ENCODE measurements at places on chromosomes 2 and 18.
A peak's percentile ranks its signal among the peaks of the same experiment; 100 is the strongest.

DNA sequence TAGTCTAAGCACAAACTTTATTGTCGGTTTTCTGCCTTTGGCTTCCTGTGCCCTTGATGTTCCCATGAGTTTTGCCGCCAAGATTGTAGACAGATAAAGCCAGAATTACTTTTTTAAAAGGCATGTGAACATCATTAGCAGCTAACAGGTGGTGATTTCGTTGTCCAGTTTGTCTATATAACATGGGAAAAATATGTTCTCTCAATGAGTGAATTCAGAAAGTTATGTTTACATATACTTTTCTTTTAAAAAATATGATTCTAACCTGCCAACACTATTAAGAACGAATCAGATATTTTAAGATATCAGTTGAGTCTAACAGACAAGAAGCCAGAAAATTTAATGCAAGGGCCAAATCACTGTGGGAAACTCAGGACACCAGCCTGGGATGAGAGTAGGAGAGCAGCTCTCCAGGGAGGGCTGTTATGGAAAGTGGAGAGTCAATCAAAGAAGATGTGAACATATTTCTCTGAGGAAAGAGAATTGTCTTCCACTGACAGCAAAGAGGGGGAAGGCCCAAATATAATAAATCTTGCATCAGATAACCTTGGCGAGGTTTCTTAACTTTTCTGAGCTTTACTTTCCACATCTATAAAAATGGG, 311.3 kb downstream of the ARHGAP15 start:
- DNase-seq: no peak

- DNase-seq: no peak
Measured at GRCh38 chr2:167702227-167702626, 545.2 kb downstream of the STK39 start.

DNA sequence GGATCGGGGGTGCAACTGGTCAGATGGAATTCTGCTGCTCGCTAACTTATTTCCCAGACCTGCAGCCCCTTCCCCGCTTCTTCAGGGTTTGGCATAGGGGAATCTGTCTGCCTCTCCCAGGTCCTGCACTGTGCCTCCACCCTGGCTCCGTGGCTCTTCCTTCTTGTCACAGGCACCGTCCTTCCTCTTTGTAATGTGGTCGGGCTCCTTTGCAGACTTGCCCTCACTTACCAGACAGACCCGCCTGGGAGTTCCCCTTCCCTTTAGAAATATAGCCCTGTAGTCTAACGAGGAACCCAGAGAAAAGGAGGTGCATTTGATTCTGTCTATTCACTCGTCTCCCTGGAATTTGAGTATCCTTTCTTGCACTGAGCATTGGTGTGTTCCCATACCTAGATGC, 63.9 kb upstream of the PAX8 start:
- DNase-seq: no peak

DNA sequence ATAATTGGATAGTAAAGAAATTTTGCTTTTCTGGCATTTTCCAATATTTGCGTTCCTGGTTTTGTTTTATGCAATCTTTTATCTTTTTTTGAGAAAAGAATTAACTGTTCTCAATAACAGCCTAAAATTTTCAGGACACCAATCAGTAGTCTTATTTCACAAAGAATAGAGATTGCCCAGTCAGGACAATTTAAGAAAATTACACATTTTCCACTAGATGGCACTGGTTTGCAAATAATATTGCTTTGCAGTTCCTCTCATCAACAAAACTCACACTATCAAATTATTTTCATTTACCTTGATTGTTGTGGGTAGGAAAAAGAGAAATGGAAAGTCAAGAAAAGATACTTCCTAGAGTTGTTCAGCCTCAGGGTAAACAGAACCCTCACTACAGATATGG, 2.4 kb upstream of the RBM45 start:
- no peak for DNase-seq

DNA sequence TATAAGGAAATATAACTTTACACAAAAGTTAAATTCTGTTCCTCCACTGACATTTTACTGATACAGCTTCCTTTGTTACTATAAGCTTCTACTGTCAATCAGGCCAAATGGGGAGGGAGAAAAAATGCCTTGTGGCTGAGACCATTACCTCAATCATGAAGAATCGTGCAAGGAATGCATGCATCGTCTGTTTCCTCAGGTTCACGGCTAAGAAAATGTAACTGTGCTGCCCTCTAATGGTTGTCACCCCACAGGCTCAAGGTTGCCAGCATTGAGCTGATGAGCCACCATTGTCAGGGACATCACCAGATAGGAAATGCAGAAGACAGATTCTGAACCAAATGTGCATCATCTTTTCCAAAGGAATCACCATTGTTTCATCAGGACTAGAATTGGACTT, 426.9 kb downstream of the CDH2 start:
- no peak for DNase-seq

GRCh38 chr2:137172162-137172561, 406.8 kb downstream of the THSD7B start:
- no peak for DNase-seq

GRCh38 chr2:7071916-7072556, 154.8 kb downstream of the RNF144A start:
- DNase-seq: no peak

GRCh38 chr2:38233231-38233983, 143.7 kb downstream of the ATL2 start:
- no peak for DNase-seq

DNA sequence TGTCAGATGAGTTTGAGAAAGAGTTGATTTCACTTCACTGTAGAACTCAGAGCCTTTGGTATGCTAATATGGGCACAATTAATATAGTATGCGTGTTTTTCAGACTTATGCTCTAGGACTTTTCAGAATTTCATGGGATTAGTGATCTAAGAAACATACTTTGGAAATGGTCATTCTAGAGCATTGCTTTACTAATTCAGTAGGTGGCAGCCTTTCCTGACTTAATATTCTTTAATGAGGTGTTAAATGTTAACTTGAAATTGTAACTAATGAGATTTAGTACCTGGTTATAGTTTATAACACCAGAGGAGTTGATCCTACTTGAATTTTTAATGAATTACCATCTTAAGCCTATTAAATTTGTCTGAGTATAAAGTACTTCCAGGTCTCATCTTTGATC, 28.4 kb downstream of the ACTR2 start:
- no peak for DNase-seq

DNA sequence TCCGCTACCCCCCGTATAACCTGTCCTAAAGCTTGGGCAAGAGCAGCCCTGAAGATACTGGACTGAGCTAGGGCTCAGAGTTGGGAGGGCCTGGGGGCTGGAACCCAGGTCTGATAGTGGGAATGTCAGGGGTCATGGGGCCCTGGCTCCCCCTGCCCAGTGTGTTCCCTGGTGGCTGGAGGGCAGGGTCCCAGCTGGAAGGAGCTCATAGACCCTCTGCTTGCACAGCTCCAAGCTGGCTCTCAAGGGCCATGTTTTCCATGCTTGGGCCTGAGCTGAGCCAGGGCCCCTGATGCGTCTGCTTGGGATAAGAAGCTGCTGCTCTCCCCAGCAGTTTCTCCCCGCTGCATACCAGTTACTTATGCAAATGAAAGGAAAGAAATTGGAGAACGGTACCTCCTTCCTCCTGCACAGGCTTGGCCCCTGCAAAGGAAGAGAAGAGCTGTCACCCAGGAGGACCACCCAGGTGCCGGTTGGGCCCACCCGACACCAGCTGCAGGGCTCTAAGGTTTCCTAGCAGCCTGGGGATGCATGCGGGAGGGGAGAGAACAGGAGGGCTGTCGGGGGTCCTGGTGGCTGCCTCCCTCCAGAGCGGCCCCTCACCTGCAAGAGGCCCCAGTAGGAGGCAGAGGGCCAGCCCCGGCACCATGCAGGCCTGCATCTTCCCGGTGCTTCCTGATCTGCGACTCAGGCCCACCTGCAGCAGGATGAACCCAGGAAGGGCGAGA, 628 bp downstream of the OTOS start:
- DNase-seq: no peak

- DNase-seq: no peak
Measured at GRCh38 chr2:126739141-126739540, 83.2 kb downstream of the GYPC start.

- no peak for DNase-seq
Measured at GRCh38 chr2:98295275-98295674, 51.0 kb upstream of the CNGA3 start.

DNA sequence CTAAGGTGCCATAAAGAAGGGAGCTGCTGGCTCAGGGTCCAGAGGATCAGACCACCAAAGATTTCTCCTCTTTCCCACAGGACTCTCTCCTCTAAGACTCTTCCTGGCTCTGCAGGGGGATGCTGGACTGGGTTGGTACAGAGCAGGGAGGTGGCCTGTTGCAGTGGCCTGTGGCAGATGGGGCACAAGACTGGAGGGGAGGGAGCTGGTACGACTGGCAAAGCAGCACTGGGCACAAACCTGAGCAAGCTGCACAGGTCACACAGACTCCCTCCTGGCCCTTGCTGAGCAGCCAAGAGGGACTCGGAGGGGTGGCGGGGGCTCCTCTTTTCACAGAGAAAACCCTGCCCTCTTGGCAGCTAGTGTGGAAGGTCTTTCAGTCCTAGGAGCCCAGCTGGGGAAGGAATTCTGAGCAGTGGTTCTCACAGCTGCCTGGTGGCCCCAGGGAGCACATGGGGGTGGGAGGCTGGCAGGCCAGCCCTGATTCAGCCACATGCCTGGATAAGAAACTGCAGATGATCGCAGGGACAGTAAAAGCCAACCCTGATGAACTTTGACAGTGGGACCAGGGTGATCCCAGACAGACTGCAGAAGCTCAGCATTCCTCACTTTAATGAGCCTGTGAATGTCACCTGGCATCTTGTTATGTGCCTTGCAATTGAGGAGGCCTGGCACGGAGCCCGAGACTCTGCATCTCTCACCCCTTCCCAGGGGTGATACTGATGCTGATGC, 32.5 kb upstream of the ACAA2 start:
- no peak for DNase-seq

- DNase-seq: no peak
Measured at GRCh38 chr2:61011678-61012077, 5.8 kb upstream of the PEX13 start.

DNA sequence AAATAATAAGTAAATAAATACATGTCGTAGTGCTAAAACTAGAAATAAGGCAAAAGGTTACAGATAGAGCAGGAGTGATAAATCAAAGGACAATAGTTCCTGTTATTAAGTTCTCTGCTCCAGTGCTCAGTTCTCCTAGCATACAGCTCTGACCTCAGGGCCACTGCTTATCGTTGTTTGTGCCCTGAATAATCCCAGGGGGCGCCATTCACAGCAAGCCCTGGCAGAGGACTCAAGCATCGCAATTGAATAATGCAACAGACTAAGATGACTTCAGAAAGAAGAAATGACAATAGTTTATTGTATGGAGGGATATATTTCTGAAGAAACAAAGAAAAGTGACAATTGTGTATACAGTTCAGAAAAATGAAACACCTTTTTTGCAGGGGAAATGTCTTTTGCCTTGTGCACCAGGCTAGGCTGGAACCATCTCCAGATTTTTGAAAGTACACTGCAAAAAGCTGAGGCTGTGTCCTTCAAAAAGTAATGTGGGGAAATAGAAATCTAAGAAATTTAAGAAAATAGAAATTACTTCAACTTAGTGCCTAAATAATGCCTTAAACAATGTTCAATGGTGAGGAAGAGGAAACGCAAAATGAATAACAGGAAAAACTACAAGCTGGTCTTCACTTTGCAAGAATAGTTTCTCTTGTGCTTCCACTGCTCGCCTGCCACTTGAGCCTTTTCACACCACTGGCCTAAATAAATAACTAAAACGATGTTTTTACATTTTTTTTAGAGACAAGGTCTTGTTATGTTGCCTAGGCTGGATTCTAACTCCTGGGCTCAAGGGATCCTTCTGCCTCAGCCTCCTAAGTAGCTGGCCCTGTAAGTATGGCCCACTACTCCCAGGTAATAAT, 19.0 kb upstream of the CCNYL1 start:
- no peak for DNase-seq

DNA sequence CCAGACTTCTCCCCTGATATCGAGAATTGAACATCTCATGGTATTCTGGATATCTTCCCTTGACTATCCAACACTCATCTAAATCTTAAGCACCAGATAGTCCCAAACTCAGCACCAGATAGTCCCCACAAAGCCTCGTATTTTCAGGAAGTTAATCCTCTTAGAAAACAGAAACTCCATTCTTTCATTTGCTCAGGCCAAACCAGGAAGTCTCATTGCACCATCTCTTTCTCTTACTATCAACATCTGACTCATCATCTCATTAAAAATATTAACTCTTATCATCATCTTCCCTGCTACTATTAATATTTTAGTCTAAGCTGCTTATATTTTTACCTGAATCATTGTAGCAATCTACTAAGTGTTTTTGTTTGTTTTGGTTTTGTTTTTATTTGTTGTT, 286.4 kb downstream of the GALNT13 start:
- DNase-seq: no peak

- DNase-seq: no peak
Measured at GRCh38 chr2:834233-834632, 116.4 kb upstream of the SNTG2 start.

GRCh38 chr2:3523551-3524041, 4.3 kb upstream of the ADI1 start:
- DNase-seq: no peak

- peak; percentile 55 for DNase-seq
Measured at GRCh38 chr2:233059797-233060500, at the start of gene INPP5D. INPP5D (plus strand) TSS chr2:233060342; CDS start chr2:233060479, 137 bp downstream.

DNA sequence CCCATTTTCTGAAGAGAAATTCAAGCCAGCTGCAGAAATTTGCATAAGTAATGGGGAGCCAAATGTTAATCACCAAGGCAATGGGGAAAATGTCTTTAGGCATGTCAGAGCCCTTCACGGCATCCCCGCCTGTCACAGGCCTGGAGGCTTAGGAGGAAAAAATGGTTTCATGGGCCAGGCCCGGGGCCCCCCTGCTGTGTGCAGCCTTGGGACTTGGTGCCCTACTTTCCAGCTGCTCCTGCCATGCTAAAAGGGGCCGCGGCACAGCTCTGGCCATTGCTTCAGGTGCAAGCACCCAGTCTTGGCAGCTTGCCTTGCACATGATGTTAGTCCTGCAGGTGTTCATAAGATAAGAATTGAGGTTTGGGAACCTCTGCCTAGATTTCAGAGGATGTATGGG, 1235.7 kb downstream of the DPP10 start:
- DNase-seq: no peak

DNA sequence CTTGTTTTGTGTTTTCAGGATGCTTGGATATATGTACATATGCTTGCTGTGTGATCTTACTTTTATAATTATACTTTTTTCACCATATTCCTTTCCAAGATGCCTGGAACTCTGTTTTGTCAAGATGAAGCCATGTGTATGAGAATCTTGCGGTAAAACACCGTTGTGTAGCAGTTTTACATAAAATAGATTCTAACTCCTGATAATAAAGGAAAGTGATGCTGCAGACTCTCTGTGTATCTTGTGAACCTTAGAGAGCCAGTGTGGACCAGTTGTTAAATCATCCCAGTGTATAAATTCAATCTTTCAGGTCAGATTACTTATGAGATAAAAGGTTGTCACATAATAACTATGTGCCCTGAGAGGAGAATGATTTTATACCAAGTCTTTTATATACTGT, 12.5 kb upstream of the ITGA4 start:
- no peak for DNase-seq

GRCh38 chr18:21598726-21599584, 1.5 kb downstream of the ESCO1 start:
- DNase-seq: no peak

- no peak for DNase-seq
Measured at GRCh38 chr2:221895366-221896121, 323.4 kb upstream of the EPHA4 start.

- no peak for DNase-seq
Measured at GRCh38 chr2:207960090-207960489, 65.2 kb downstream of the PLEKHM3 start.

Data from T-helper 17 cell (primary cell).